ENCODE measurements at places on chromosomes 4 and X.

DNA sequence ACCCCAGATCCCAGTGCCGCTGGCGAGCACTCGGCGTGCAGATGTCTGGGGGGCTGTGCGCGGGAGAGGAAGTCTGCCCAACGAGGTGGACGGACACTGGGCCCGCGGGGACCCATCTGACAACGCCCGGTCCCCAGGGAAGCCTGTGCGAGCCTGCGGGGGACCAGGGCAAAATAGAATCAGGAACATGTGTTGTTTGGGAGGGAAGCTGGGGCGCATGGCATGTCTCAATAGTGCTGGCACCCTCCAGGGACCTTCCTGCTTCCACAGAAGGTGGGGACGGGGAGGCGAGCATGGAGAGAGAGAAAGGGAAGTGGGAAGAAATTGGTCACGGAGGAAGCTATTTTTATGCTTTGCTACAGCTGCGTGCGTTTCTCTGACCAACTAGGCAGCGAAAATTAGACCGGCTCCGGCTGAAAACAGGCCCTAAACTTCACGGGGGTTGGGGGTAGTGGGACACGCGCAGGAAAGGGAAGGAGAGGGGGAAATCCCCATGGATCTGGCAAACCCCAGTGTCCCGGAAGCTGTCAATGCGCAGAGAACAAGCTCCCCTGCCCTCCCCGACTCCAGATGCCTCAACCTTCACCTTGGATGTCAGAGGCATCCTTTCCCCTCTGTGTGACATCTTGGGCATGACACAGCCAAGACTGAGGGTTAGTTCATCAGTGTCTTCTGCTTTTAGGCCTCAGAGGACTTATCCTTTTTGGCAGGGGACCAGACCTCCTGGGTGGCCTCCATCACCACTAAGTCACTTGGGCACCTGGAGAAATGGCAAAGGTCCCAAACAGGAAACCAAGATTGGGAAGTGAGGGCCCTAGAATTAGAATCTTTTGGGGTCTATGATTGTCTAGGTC, 169.8 kb upstream of the BCOR start:
- DNase-seq = no peak

DNA sequence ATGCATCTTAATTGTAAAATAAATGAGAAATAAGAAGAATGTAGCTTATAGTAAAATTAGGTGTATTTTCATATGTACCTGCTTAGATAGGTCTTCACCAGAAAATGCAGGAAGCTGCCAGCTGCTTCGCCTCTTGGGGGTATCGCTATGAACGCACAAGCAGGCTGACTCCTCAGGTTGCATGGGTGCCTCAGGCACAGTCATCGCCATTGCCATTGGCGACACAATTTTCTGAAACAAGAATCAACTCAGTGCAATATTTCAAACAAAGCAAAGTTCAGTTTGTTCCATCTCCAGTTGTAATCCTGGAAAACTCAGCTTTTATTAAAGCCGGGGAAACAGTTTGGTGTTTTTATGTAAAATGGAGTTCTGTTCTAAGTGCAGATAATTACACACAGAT, 29.7 kb downstream of the STOX2 start:
- no peak for DNase-seq

GRCh38 chr4:20273793-20274192, 22.1 kb downstream of the SLIT2 start:
- no peak for DNase-seq

- no peak for DNase-seq
These were observed 1517.6 kb downstream of the STIM2 start for GRCh38 chr4:28378109-28378830.

DNA sequence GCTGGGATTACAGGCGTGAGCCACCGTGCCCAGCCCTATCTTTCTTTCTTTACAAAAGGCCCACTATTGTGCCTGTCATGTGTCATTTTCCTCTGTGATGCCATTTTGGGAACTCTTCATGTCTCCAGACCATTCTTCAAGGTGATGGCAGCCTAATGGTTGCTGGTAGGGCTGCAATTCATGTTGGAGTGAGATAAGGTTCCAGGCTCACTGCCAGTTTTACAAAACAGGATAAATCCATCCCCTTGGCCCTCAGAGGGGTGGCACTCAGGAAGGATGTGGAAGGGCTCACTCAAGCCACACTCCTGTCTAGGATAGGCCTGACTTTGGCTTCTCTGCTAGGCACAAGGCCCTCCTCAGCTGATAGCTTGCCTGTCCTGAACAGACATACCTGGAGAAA, 3.8 kb downstream of the TCEAL9 start:
- no peak for DNase-seq

DNA sequence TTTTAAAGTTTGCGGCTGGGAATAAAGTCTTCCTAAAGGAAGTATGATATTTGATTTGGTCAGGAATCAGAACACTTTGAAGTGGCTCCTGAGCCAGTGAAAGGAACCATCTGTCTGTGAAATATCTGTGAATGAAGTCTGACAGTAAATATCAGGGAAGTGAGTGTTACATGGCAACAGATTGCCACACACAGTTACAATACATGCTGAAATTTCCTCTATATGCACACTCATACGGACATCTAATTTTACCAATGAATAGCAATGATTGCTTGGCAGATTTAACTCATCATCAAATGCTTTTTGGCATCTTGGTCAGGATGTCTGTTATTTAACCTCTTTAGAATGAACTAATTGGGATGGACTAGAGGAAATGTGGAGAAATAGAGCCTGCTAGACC, 1023.8 kb downstream of the FAT4 start:
- DNase-seq = no peak

GRCh38 chrX:130097507-130098209, 12.6 kb downstream of the ELF4 start:
- peak; percentile 74 for DNase-seq

- no peak for DNase-seq
These were observed 842.7 kb downstream of the STPG2 start for GRCh38 chr4:97300561-97300960.

GRCh38 chr4:80989921-80990544, 40.5 kb upstream of the BMP3 start:
- DNase-seq = peak; percentile 41

GRCh38 chr4:56186808-56187523, 200.3 kb downstream of the AASDH start:
- no peak for DNase-seq

DNA sequence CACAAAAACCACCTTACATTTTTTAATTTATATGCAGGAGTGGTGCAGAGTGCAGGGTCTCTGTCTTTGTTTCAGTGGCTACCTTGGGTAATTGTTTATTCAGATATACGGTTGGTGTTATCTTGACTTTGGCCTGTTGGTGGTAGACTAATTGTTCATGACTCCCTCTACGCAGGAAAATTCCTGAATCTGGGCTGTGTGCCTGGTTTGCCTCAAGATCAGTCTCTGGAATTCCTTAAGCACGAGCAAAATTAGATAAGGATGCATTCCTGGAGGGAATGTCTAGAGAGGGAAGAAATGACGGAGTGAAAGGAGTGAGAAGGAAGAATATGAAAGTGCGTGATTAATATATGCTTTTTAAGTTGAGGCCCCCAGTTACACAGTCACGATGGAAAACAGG, 576.9 kb upstream of the PCDH10 start:
- no peak for DNase-seq

DNA sequence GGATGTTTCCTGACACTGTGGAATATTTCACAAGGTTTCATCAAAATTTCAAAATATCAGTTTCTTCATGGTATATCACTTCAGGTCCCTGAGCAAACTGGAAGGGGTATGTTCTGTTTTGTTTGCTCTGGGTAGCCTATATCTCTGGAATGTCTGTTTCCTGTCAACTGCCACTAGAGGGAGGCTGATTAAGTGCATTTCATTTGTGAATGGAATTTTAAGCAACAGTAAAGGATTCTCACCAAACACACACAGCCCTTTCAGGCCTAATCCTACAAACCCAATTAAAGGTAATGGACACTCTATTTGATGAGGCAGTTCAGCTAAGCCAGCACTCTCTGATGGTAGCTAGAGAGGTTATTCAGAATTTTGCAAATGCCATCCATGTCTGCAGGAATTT, 307.1 kb downstream of the TEX13A start:
- DNase-seq = no peak

DNA sequence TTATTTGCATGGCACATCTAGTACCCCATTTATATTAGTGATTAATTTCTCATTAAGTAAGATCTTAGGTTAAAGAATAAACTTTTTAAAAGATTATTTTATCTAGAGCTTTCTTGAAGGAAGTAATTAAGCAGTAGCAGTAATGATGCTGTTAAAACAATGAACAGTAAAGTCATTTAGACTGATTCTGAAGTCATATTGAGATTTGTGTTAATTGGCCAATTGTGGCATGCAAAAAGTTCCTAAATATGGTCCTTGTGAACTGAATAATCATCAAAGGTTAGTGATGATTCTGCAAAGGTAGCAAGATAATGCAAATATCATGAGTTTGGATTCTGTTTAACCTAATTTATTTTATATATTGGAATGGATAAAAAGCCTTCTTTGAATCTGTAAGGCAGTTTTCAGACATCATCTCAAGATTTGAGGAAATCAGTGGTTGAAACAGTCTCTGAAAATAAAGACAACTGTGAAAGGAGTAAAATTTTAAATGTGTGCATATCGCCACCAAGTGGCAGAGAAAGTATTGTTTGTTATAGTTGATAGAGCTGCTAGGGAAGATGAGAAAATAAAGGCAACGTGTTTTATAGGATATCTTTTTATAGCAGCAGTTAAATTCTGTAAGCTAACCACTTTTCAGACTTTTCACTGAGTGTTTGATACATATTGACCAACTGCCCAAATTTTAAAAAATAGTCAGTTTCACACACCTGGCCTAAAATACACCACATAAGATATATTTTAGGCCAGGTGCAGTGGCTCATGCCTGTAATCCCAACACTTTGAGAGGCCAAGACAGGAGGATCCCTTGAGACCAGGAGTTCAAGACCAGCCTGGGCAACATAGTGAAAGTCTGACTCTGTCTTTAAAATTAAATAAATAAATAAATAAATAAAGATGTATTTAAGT, 79.6 kb downstream of the CCKAR start:
- DNase-seq = peak; percentile 51

Measured in large intestine (tissue), 12 donors.